ENCODE measurements at places on chromosomes 7 and 10.

GRCh38 chr7:2735744-2736143 lies 47.7 kb downstream of the AMZ1 start:
- no peak for DNase-seq

DNA sequence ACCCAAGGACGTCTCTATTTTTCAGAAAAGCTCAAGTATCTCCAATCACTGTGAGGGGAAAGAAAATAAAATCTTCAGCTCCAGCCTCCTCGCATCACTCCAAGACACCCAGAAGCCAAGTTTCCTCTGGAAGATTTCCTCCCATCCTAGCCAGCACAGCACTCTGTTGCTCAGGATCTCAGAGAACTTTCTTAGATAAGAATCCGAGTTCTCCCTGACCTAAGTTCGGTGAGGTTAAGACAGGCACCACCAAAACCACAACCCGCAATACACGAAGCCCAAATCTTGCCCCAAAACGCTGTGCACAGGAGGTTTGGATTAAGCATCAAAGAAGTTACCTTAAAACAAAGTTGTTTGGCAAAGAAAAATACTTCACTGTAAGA lies 4.2 kb downstream of the FAM53B start:
- no peak for DNase-seq

- DNase-seq: no peak
Measured at GRCh38 chr7:86933295-86933845, 126.1 kb downstream of the ELAPOR2 start.

GRCh38 chr10:34139559-34139958 lies 675.5 kb downstream of the PARD3 start:
- no peak for DNase-seq

GRCh38 chr7:45920502-45921380 lies at the start of gene IGFBP3:
TSS of gene IGFBP3 (minus strand) at chr7:45921272. CDS start at chr7:45921140, 132 bp downstream.
- no peak for DNase-seq

DNA sequence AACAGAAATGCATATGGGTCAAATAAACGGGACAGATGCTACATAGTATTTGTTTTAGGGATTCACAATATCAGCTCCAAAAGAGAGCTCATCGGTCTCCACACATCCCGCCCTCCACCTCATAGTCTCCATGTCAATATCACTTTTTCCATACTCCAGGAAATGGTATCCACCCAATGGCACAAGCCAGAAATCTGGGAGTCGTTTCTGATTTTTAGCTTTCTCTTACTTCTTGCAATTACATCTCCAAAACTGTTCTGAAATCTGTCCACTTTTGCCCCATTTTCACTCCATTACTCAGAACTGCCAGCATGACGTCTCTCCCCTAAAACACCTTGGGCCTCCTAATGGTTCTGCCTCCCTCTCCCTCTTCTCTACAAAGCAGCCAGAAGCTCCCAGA lies 47.4 kb upstream of the EZH2 start:
- DNase-seq: no peak

DNA sequence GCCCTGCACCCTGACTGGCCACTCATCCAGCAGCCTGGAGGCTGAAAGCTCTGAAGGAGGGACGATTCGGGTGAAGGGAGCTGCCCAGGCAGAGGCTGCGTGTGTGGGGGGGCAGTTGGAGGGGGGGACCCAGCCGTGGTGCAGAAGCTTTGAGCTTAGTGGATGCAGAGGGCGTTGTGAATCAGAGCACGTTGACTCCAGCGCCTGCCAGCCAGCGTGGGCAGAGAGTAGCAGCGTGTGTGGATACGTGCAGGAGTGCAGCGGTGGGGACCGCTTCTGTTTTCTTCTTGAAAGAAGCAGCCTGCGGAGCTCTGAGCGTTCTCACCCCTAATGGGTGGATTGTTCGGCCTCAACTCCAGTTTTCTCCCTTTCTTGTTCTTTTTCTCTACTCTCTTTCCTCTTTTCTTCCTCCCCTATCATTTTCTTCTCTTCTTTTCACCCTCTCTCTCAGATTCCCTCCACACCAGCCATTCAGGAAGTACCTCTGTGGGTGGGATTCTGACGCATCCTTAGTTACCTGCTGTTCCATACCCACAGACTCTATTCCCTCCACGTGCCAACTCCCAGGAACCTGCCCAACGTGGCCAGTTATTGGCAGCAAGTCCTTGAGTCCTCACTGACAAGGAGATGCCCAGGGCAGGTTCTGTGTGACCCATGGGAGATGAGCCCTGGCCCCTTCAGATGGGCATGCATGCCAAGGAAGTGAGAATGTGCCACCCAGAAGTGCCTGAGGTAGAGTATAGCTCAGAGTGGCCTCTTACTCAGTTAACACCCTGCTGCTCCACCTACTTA lies 47.4 kb downstream of the SORCS3 start:
- DNase-seq: no peak

- no peak for DNase-seq
Measured at GRCh38 chr7:102255501-102255900, 31.2 kb upstream of the SH2B2 start.

DNA sequence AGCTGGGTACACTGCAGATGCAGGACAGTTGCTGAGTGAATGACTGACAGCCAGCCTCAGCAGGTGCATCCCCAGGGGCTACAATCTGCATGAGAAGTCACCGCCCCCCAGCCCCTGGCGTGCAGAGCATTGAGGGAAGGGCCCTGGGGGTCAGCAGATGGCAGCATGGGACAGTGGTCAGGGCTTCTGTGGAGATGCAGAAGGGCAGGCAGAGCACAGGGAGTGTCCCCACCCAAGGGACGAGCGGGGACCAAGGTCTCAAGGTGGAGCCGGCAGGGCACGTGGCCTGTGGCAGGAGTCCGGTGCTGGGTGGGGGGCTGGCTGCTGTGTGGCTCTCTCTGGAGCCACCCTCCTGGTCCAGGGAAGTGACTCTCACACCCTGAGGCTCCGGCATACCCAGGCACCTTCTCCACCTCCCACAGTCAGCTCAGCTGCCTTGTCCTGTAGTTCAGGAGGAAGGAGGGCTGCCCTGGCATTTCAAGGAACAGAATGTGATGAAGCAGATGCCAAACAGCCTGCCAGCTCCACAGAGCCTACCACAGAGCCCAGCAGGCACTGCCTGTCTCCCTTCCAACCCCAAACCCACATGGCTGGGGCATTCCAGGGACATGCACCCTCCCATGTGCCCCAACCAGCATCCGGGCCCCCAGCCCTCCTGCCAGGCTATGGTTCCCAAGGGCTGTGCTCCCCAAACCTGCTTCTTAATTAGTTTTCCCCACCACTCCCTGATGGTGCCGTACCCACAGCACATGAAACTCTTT lies 114.5 kb downstream of the TMEM130 start:
- DNase-seq: no peak

DNA sequence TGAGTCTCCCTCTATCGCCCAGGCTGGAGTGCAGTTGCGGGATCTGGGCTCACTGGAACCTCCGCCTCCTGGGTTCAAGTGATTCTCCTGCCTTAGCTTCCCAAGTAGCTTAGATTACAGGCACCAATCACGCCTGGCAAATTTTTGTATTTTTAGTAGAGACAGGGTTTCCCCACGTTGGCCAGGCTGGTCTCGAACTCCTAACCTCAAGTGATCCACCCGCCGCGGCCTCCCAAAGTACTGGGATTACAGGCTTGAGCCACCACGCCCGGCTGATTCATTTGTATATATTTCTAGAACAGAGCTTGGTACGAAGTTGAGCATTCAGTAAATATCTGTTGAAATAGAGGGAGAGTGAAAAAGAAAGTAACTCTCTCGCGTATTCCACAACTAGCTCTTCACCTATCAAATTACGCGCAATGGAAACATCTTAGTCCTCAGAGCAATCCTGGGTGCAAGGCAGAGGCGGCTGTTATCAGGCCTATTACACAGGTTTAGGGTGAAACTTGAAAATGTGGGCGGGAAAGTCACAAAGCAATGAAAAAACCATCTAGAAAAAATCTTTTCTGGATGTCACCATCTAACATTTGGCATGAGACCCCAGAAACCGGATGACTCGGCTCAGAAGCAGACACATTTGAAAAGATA lies 707 bp upstream of the GHITM start:
- DNase-seq: no peak

- DNase-seq: no peak
Measured at GRCh38 chr7:41045556-41046123, 657.2 kb downstream of the INHBA start.

- DNase-seq: no peak
Measured at GRCh38 chr10:49568235-49568634, 29.3 kb upstream of the ERCC6 start.

DNA sequence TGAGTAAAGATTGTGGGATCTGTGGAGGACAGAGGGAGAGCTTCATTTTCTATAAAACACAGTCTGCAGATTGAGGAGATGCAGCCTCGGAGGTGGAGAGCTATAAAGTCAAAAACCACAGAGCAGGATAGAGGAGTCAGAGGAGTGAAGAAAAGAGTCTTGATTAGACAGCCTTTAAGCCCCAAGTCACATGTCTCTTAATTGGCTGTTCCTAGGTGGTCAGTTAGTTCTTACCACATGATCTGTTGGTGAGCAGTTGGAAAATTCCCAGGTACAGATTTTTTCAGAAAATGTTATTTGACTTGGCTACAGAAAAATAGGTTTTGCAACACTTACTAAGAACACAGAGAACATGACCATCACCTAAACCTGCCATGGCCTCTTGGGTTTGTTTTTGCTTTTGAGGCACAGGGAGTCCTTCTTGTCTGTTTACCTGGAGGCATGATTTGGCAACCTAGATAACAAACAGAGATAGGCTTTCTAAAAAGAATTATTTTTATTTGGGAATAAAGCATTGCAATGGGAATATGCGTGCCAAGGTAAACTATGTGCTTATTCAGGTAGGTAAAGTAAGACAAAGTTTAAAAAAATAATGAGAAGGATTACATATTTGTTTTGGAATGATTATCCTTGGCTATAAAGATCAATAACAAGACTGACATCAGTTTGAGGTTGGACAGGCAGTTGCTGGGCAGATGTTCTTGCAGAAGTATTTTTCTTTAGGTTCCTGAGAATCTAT lies 604 bp upstream of the CYP3A43 start:
- no peak for DNase-seq

DNA sequence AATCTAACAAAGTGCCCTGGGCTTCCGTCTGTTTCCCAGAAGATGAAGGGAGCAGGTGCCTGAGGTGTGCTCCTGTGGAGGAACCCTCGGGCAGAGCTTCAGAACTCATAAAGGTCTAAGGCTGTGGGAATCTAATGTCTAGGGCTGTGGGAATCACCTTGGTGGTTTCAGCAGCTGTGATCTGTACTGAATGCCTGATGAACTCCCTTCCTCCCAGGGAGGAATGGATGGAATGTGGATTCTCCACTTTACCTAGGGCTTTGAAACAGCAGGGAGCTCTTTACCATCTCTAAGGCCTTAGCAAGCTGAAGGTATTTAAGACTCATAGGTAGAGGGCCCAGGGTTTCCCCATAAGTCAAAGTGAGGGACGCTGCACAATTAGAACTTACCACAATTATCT lies 36.0 kb upstream of the SEMA3E start:
- DNase-seq: no peak

DNA sequence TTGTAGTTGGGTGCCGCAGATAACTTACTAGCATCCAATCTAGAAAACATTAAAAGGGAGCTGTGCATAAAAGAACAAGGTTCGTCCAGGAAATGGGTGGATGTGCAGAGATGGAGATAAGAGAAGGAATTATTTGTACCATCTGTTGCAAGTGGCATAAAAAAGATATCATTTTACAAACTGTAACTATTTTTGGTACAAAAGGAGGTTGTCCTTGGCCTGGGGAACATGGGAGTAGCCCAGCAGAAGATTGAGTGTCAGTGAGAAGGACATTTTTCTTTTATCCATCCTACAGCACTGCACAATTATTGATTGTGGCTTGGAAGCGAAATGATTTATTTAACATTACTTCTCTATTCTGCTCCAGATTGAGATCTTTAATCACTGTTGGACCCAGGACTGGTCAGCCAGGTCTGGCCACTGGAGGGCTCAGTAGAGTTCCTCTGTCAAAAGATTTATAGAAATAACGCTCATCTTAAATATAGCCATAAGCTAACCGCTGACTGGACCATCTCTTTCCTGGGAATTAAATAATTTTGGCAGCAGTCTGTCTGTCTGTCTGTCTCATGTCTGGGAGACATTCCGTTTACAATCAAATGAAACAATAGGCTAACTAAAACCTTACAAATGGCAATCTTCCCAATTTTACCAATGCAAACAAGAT lies 254.1 kb downstream of the KIAA1217 start:
- no peak for DNase-seq

- no peak for DNase-seq
Measured at GRCh38 chr10:6089334-6090219, 743 bp downstream of the RBM17 start.

DNA sequence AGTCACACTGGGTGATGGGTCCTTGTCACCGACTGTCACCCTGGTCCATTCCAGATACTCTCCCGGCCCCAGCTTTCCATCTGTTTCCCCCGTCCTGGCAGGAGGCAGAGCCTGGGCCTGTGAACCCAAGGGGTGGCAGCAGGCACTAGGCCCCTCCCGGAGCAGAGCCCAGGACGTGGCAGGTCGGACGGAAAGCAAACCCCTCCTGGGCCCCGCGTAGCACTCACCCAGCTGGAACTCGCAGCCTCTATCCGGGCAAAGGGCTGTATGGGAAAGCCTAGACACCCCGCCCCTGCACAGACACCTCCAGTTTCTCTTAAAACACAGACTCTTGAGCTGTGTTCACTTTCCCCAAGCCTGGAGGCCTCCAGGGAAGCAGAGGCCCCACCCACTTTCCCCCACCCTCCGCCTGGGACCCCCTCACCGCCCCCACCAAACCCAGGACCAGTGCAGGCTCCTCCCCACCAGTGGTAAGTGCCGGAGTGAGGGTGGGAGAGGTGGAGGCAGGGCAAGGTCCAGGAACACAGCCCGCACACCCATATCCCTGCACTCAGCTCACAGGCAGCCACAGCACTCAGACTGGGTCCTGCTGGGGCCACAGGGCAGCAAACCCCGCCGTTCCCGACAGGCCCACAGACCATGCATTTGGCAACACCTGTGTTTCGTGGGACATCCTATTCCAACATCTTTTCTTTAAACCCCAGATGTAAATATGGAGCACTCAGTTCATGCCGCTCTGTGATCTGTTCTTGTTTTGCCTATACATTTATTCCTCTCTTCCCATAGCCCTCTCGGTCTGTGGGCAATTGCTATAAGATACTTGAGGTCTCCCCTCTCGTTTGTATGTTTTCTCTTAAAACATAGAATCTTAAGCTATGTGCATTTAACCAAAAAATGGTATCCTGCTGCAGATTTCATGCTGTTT lies 98.2 kb upstream of the PDGFA start:
- no peak for DNase-seq

DNA sequence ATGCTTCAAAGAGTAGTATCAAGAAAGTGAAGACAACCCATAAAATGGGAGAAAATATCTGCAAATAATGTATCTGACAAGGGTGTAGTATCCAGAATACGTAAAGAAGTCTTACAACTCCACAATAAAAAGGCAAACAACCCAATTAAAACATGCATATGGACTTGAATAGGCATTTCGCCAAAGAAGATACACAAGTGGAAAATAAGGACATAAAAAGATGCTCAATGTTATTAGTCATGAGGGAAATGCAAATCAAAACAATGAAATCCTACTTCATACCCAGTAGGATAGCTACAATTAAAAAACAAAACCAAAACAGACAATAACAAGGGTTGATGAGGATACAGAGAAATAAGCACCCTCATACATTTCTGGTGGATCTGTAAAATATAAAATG lies 79.2 kb downstream of the NUDCD3 start:
- no peak for DNase-seq
